ENCODE measurements at places on chromosomes 6 and 20.

GRCh38 chr6:53793318-53794136 is 1.3 kb upstream of the LRRC1 start:
- DNase-seq, result no peak

- DNase-seq, result no peak
Observed at GRCh38 chr6:162750776-162751175, 23.0 kb downstream of the PACRG start.

DNA sequence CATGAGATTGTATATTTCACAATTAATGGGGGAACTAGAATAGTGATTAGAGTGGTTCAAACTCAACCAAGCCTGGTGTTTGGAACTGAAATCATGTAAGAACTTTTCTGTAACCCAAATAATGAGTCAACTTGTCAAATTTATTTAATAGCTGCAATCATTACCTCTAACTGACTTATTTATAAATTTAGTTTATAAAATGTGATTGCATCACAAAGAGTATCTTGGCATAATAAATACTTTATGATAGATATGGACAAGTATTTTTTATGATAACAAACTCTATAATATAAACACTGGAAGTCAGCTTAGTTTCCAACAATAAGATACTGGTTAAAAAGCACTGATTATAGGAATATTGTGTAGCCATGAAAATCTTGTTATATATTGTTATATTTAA is 319.1 kb downstream of the RIMS1 start:
- DNase-seq, result no peak

- no peak for DNase-seq
Observed at GRCh38 chr6:30981942-30982772, 1.4 kb upstream of the MUC21 start.

- DNase-seq, result no peak
Observed at GRCh38 chr6:105072798-105073199, 107.0 kb downstream of the POPDC3 start.

- no peak for DNase-seq
Observed at GRCh38 chr20:64244870-64245603, 10.5 kb upstream of the PCMTD2 start.

- no peak for DNase-seq
Observed at GRCh38 chr6:117169781-117170281, 95.5 kb upstream of the VGLL2 start.

GRCh38 chr6:41040101-41040939 is 1.3 kb upstream of the UNC5CL start:
- no peak for DNase-seq

- DNase-seq, result no peak
Observed at GRCh38 chr20:5001174-5002076, at the start of gene SLC23A2. Gene SLC23A2, minus strand, starts transcription at chr20:5001510. Its CDS starts 68,948 bp downstream, at chr20:4932562.

- no peak for DNase-seq
Observed at GRCh38 chr6:136604928-136605510, 54.8 kb upstream of the MAP7 start.

- no peak for DNase-seq
Observed at GRCh38 chr6:23535101-23535500, 590.9 kb upstream of the NRSN1 start.

GRCh38 chr6:165506657-165507056 is 156.4 kb downstream of the PDE10A start:
- DNase-seq, result no peak

DNA sequence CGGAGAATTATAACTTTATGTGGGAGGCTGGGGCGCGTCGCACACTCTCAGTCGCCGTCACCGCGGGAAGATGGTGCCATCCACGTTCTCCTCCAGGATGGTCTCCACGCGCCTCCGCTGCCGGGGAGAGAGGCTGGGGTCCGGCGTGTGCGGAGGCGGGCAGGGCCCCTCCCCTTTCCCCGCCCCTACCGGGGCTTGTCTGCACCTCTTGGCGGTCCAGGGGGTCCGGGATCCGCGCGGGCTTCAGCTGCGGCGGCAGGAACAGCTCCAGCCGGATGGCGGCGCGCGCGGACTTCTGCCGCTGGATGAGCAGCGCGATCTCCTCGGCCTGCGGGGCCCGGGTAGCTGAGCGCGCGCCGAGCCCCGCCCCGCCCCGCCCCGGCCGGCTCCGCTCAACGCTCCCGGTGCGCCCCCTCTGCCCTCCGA is 807 bp downstream of the LKAAEAR1 start:
- DNase-seq, result no peak

- DNase-seq, result no peak
Observed at GRCh38 chr6:40442591-40442990, 144.6 kb downstream of the LRFN2 start.

- no peak for DNase-seq
Observed at GRCh38 chr6:125924169-125924568, 32.4 kb upstream of the HINT3 start.

GRCh38 chr20:3995749-3996320 is 19.5 kb downstream of the RNF24 start:
- no peak for DNase-seq

DNA sequence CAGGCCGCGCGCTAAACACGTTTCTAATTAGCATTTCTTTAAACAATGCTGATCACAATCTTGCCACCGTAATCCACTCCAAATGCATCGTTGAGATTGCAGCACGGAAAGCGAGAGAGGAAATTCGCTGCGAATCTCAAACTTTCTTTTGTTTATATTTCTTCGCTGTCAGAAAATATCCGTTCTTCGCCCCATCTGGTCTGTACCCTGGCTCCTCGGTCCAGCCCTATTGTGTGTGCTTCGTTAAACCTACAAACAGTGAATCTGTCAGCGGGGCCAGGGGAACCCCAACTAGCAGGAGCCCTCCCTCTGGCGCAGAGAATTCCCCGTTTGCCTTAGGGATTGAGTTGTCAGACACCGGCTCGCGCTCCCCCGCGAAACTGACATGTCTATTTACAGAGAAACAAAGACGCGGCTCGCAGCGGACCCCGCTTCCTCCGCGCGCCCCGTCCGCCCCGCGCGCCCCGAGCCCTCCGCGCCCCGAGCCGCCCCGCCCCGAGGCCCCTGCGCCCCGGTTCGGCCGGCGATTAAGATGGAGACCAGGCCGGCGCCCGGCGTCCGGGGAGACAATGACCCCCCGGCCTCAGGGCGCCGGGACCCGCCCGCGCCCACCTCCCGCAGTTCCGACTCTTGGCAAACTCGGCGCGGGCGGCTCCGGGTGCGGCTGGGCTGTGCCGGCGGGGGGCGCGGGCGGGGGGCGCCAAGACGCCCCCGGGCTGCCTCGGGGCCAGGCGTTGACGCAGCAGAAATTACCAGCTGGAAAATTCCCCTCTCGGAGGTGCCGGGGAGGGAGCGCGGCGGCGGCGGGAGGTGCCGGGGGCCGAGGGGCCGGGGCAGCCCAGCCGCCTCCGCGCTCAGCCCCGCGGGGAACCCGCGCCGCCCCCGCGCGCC is 874 bp downstream of the ZBTB46 start:
- no peak for DNase-seq

DNA sequence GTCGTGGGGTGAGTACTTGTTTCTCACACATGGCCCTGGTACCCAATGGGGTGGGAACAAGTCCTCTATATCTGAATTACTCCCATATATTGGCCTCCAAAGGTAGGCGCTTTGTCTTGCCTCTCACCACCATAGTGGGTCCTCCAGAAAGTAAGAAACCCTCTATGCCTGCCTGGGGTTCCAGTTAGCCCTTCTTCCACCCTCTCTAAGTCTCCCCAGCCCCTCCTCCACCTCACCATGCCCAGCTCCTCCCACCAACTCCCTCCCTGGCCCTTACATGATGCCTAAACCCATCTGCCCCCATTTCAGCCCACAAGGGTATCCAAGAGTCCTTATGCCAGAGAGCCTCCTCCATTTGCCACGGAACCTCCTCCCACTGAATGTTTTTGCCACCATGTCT is 884 bp downstream of the TSPO2 start:
- no peak for DNase-seq

GRCh38 chr6:111162504-111162903 is 75.2 kb downstream of the SLC16A10 start:
- DNase-seq, result no peak

DNA sequence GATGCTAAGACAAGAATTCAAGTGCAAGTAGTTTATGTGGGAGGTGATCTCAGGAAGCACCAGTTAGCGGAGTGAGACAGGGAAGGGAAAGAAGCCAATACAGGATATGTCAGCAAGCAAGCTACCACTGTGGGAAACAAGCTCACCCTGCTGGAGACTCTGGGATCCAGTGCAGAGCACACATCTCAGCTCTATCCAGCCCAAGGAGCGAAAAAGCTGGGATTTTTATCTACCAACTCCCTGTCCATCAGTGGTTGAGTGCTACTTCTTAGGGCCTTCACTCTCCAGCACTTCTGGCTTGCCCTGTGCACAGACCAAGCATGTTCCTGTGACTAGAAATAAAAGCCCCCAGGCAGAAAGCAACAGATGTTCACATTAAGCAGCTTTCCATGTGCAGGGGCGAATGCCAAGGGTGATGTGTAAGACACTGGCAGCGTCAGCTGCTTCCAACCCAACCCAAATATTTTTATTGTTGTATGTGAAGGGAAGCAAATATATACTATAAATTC is 10.8 kb upstream of the RNF24 start:
- DNase-seq, result no peak

GRCh38 chr6:164947164-164947563 is 362.2 kb downstream of the C6orf118 start:
- DNase-seq, result no peak

- DNase-seq, result no peak
Observed at GRCh38 chr20:22583773-22584521, 425 bp downstream of the FOXA2 start.

DNA sequence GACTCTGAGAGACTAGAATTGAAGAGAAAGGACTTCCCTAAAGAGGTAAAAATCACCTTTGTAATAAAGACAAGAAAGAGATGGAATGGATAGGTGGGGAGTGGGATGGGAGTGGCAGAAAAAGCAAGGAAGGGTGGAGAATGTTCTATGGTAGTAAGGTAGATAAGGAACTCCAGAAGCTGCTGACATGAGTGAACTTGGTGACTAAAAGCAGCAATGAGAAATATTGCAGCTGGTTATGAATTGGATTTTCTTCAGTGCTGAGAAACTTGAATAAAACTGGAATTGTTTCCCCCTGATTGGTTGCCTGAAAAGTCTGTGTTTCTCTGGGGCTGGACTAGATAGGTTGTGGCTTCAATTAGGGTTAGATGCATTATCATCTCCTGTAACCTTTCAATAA is 15.7 kb upstream of the DTNBP1 start:
- DNase-seq, result no peak

DNA sequence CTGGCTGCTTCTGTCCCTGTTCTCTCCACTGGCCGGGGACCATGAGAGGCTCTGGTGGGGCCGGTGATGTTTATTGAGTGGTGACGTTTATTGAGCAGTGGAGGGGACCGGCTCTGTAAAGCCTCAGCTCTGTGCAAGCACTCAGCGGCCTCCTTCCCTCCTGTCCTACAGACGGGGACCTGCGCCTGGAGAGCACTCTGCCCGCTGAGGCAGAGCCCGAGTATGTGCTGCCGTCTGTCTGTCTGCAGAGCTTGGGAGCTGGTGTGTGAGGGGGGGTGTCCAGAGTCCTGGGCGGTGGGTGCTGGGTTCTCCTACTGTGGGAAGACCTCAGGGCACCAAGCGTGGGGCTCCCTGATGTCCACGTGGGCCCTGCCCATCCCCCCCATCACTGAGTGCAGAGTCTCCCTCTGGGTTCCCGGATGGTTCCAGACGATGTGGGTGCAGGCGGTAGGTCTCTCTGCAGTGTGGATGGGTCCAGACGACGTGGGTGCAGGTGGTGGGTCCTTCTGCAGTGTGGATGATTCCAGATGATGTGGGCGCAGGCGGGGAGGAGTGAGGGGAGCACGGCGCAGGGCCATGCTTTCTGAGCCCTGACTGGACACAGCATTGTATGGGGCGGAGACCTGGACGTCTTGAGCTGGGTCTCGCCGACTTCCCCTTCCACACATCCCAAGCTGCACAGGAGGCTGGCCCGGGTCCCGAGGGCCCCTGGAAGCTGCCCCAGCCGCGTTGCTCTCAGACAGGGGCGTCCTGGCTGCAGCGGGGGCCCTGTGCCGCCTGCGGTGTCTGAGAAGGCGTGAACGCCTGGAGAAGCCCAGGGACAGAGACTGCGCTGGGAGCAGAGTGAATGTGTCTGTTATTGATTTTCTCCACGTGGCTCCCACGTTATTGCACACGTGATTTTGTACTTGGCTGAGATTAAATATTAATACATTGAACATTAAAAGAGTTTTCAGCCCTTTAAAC is 14.9 kb upstream of the BHLHE23 start:
- no peak for DNase-seq

DNA sequence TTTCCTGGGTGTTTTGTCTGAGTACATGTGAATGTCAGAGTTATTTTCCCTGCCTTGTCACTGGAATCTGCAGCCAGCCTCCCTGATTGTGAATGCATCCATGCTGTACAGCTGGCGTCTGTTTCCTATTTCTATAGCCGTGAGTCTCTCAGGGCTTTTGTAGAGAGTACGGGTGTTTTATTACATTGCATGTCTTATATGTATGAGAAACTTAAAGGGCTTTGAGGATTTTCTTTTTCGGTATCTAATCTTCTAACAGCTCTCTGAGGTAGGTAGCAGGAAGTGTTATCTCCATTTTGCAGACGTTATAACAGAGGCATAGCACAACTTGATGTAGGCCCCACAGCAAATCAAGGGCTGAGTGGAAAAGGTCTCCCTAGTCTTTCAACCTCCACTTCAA is 272.9 kb downstream of the PRL start:
- DNase-seq, result no peak

DNA sequence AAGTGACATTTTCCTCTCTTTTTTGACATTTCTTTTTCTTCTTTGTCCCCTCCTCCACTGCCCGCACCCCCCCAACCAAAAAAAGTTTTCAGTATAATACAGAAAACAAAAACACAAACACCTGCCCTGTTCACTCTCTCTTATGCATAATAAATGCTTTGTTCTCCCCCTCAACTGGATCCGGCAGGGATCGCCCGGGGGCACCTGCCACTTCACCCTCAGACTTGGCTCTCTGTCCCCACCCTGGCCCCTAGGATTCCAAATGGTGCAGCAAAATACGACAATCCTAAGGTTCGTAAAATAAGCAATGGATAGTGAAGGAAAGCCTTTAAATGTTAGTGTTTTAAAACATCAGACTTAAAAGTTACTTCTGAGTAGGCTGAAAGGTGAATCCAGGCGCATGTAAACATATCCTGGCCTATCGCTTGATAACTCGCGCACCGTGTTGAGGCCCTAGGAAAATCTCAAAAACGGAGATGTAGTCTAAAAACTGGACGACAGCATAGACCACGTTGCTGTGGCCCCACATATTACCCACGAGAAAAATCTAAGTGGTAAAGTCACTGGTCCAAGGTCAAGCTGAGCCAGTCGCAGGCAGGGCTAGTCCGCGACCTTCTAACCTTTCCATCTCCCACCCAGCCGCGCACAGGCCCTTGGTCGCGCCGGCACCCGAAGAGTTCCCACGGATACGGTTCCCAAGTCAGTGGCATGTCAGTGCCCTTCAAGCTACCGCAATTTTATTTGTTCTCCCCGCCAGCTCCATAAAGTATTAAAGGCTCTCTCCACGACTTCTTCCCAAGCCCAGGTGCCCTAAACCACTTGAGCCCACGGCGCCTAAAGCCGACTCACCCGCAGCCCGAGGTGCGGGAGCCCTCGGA is 130.8 kb downstream of the OGFRL1 start:
- DNase-seq, result no peak

DNA sequence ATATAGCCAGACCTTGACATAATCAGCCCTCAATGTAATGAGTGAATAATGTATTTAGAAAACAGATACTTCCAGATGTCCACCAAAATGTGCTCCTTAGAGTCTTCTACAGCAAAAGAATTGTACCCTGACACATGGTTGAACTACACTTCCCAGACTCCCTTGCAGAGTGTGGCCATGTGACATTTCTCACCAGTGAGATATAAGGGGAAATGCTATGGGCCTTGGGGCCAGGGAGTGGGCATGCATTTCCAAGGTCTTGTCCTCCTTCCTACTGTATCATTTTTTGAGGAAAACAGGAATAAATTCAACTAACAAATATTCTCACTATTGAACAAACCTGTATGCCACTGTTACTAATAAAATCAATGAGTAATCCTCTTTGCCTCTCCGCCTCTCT is 211.4 kb upstream of the SMLR1 start:
- no peak for DNase-seq
